ENCODE measurements at places on chromosomes 3 and 15.
A peak's percentile ranks its signal among the peaks of the same experiment; 100 is the strongest.

GRCh38 chr3:94459167-94459566, 396.3 kb downstream of the NSUN3 start:
- DNase-seq = no peak

GRCh38 chr3:187737368-187738070, 7.7 kb downstream of the BCL6 start:
- peak; percentile 65 for DNase-seq

GRCh38 chr15:89329329-89330084, 5.1 kb downstream of the POLG start:
- DNase-seq = no peak

- no peak for DNase-seq
These were observed 7.8 kb downstream of the CEP97 start for GRCh38 chr3:101732240-101732641.

Data from GM23338 (cell line).